ENCODE measurements at places on chromosomes 11 and 22.

DNA sequence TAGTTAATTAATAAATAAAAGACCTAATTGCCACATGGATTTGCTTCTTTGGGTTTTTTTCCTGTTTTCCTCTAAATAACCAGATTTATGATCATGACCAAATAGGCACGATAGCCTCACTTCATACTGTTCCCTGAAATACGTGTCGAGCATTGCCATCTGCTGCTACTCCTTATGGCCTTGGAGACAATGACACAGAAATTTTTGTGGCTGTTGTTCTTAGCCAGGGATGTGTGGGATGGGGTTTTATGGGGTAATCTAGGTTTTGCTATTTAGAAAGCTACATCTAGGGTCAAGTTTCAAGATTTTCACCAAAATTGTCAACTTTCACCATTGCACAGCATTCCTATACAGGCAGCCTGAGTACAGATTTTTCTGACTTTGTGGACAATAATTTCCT lies 145.2 kb downstream of the DBX1 start:
- no peak for DNase-seq

GRCh38 chr11:120744016-120744994 lies 232.8 kb downstream of the GRIK4 start:
- DNase-seq, result no peak

DNA sequence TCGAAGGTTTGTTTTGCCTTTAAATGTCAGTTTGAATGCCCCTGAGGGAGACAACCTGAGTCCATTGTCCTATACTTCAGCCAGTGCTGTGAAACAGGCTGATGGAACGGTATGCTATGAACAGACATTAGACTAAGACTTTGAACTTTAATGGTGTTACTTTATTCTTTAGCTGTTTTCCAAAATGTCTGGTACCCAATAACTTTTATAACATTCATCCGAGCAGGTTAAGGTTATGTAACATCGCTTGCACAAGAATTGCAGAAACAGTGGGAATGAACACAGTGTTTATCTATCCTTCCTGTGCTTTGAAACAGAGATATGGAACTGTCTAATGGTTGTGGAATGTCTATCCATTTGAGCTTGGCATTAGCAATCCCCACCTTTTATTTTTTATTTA lies 12.5 kb upstream of the PTS start:
- DNase-seq, result no peak

- DNase-seq, result no peak
Measured at GRCh38 chr11:109911488-109911887, 181.7 kb upstream of the ZC3H12C start.

DNA sequence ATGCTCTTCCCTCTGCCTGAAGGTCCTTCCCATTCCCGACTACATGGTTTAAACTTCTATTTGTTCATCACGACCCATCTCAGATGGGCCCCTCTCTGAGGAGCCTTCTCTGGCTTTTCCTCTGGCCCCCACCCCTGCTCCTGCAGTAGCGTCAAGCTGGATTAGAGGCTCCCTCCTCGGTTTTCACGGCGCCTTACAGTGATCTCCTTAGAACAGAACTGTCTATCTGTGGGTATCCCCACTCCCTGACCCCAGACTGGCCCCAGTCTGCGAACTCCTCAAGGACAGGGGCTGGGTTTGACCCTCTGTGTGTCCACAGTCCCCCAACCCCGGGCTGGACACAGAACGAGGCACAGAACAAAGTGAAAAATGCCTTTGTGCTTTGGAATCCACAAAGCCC lies 2.8 kb downstream of the PLEKHB1 start:
- DNase-seq, result no peak

GRCh38 chr11:66546368-66546965 lies at the start of gene ACTN3:
ACTN3 (plus strand) TSS chr11:66546903; CDS start chr11:66546938, 35 bp downstream.
- no peak for DNase-seq
